ENCODE measurements at places on chromosomes 1 and 21.

- DNase-seq = no peak
Measured at GRCh38 chr1:156714830-156715229, 9.4 kb upstream of the CRABP2 start.

DNA sequence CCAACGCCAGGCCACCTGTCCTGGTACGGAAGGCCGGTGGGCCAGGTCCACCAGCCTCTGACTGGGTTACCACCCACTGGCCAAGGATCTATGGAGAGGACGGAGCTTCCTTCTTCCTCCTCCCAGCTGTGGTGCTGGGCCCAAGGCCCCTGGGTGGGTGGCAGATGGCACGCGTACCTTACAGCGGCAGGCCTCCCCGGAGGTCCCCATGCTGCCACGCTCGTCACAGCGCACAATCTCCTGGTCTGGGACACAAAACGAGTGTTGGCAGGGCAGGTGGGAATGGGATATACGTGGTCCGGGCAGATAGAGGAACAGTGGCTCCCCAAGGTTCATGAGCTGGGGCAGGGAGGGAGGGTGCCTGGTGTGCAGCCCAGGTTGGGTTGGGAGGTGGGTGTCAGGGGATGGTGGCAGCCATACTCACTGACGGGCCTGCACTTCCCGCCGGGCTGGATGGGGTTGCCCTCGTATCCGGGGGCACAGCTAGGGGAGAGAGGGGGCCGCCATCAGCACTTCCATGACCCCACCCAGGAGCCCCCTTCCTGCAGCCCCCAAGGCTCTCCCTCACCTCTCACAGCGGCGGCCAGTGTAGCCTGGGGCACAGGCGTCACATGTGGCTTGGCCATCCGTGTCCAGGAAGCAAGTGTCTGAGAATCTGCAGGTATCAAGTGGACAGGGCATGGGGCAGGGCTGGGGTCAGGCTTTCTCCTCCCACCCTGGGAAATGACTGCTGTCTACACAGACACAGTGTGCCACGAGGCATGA lies 58.9 kb downstream of the HSPG2 start:
- no peak for DNase-seq

DNA sequence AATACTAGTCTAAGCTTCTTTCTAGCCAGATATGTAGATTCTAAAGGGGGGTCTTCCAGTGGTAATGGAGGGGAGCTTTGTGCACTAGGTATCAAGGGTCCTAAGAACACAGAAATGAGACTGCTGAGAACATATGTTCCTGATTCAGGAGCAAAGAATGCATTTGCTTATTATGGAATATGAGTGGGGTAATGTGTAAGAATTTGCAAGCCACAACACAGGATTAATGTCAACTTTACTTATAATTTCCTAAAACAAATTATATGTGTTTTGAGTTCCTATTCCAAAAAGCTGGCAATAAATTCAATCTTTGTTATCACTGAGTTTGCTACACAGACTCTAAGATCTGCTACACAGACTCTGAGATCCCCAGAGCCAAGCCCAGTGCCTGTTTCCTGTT lies 357.0 kb upstream of the PTBP2 start:
- DNase-seq = no peak

DNA sequence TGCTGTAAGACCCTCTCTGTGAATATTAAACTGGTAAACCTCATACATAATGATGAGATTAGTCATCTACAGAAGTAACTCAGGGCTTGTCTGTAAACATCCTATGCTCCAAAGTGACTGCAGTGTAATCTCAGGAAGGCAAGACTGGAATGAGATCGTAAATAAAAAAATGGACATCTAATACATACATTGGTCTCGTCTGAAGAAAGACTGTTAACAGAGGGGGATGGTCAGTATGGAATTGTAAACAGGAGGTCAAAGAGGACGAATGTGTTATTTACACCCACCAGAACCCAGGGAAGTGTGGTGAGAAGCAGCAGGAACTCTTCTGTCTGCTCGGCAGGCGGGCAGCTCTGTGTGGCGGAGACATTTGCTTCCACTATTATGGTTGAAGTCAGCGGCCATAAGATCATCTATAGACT lies 51.4 kb downstream of the DISC1 start:
- DNase-seq = no peak

GRCh38 chr1:204758601-204759000 lies 73.1 kb upstream of the LRRN2 start:
- no peak for DNase-seq

DNA sequence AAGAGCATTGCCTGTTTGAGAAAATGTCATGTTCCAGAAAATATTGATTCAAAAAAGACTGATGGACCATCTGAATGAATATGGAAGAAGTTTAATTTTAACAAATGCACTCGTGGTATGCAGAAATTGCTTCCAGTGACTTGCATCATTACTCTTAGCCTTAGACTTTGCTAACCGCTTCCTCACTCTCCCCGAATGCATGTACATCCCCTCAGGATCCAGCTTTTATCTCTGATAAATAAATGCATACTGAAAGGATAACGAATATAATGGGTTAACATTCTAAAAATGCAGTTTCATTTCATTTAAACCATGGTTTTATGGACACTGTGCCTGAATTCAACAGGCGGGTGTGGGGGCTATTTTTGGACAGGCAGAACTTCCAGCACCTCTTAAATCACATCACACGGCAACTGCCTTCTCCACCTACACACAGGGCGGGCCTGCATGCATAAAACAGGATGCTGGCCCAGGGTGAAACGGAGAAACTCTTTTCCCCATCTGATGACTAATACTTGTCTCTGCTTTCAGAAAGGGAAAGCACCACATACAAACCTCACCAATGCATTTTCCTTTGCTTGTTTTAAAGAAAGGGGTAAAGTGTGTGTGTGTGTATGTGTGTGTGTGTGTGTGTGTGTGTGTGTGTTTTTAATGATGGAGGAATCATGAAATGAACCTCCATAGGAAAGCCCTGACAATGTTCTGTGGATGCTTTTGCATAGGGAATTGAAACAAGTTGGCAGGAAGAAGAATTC lies 48.7 kb downstream of the SPAG17 start:
- DNase-seq = no peak

GRCh38 chr1:67722292-67722944 lies 37.4 kb downstream of the GADD45A start:
- no peak for DNase-seq

DNA sequence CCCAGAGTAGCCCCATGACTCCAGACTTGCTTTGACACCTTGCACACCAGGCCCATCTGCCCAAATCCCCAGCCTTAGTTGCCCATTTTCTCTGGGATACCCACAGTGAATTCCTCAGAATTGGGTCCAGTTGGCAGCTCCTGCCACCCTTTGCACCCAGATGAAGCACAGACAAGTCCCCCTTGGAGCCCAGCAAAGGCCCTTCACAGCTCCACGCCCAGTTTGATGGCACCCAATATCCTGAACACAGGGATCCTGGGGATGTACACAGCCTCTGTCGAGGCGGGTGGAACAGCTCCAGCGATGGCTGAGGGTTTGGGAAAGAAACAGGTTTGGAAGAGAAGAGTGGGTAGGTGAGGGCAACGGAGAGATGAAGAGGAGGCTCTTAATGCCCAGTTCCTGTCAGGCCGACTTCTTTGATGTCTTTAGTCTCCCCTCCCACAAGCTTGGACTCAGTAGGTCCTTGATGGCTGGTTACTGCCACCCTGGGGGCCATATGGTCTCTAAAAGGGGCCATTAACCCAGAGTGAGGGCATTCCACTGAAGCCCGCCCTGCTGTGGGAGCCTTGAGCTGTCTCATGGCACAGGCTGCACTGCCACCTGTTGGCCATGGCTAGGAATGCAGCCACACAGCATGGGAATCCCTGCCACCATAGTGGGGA lies 21.7 kb downstream of the TMEM53 start:
- DNase-seq = peak; percentile 87

DNA sequence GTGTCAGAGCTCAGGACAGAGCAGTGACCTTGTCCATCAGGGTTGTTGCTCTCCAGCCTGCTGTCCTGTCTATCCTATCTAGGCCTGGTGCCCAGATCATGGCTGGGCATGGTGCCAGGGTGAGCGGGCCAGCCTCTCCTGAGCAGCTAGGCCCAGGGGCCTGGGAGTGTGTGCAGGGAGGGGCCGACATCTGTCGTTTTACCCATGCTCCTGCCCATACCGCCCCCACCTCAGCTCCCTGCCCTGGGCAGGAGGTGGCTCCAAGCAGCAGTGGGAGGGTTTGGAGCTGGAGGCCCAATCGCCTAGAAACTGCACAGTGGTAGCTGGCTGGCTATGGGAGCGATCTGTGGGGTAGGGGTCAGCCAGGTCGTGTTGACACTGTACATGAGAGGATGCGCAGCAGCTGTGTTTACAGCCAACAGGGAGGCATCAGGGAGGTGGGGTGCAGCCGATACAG lies 6.5 kb downstream of the INSRR start:
- no peak for DNase-seq

DNA sequence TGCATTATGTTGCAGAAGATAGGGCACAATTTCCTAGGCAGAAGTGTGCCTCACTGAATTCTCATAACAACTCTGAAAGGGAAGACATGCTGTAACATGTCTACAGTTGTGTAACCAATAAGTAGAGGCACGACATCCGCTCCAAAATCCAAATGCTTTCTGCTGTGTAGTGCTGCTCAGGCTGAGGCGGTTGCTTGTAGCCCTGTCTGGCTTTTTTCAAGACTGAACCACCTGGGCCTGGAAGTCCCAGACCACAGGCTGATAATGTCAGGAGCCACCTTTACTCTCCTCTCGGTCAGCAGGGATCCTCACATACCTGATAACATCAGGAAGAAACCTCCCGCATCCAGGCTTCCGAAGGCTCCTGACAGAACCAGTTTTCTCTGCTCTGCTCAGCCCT lies 10.9 kb downstream of the AKNAD1 start:
- no peak for DNase-seq

DNA sequence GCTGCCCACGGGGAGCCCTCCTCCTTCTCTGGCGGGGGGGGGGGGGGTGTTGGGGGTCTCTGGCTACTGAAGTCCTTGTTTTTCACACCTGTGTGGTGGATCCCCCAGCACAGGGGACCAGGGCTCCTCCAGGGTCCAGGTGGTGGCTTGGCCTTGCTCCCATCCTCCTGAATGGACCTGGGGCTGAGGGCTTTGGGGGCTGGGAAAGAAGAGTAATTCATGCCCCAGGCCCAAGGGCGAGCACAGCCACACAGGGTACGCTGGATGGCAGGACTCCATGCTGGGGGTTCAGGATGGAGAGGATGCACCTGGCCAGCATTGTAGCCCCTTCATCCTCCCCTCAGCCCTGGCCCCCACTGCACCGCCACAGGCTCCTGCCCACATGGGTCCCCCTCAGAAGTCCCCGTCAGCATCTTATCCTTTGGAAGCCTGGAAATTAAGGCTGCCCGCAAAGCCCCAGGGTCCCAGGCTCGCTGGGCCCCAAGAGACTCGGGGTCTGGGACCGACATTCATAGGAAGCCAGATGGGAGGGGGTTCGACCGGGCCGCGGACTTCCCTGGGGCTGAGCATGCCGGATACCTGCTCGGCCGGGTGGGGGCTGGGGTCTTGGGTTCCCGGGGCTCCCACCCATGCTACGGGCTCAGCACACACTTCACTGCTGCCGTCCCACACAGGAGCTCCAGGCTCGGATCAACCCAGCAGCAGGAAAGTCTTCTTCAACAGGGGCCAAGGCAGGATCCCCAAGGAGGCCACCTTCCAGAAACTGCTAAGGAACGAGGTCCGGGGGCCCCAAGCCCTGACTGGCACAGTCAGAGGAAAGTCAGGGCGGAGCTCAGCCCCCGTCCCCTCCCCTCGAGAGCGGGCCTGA lies 49.0 kb upstream of the ACTRT2 start:
- DNase-seq = no peak

GRCh38 chr1:163172596-163172995 lies 30.1 kb downstream of the RGS5 start:
- no peak for DNase-seq

GRCh38 chr1:168373869-168374268 lies 93.2 kb downstream of the TBX19 start:
- DNase-seq = no peak

DNA sequence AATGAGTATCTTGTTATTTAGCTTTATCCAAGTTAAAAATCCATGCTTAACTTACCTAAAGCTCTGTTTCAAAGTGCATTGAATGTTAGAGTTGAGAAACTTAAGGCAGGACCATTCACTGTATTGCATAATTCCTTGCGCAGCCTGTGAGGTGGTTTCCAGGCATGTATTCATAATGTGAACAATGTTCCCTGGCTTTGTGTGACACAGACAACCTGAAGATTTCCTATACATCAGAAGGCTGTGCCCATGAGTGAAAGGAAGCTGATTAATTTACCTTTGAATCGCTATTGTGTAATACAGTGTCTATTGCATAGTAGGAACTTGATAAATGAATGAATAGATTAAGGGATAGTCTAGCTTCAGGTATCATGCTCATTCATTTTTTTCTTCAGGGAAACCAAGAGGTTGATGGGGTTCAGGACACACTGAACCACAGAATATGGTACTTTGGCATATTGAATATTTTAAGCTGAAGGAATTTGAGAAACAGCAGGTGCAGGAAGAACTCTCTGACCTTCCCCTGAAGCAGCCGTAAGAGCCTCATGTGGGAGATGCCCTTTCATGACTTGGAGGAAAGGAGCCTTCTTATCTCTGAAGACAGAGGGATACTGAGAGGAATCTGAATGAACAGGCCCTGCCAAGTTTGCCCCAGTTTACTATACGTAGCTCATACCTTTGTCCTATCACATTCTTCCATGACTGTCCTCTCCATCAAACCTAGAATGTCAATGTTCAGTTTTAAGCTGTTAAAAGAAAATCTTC lies 88.6 kb upstream of the GNG12 start:
- DNase-seq = no peak

- peak; percentile 40 for DNase-seq
Measured at GRCh38 chr1:25796811-25797458, 3.1 kb upstream of the SELENON start.

DNA sequence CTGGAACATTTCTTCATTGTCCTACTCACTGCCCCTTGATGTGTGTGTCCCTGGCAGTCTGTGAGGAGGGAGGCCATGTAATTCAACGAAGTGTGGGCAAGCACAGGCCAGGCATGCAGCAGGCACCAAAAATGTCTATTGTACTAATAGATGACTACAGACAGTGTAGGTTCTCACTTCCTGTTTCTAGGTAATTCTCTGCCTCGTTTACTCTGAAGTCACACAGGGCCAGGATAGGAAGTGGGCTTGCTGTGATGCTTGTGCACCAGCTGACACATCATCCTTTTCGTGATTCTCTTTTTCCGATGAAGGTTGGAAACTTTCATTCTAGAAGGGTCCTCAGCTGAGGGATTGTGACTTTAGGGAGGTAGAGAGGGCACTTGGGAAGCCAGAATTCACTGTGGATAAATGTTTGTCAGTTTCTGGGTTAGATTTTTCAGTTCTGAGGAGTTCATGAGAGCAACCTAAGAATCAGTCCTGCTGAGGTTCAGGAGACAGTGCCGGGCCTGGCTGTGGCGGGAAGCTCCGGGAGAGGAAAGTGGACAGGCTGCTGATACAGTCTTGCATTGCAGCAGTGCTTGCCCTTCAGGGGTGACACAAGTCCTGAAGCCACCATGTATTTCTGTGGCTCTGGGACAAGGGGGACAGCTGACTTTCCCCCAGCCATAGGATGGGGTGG lies 4.3 kb upstream of the CSF1 start:
- no peak for DNase-seq

DNA sequence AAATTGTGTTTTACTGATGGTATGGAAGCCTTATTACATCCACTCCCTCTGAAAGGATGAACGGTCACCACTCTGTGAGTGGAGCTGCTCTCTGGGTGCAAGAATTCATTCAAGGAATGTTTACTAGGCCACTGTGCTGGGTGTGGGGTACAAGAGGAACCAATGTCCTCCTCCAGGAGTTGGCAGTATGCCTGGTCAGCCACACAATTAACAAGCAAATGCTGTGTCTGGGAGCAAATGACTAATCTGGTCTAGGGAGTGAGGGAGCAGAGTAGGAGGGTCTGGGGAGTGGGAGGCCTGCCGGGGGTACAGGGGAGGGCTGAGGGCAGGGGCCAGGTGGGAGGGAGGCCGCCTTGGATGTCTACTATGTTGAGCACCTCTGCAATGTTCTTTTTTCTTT lies 27.2 kb upstream of the TDRD10 start:
- no peak for DNase-seq

Data from hematopoietic multipotent progenitor cell treated with erythropoietin and hydrocortisone succinate and interleukin-3 and kit ligand, for 17 days (in vitro differentiated cells).